ENCODE measurements at places on chromosomes 12 and 14.

GRCh38 chr14:99841436-99842071 lies 48.3 kb downstream of the EML1 start:
- no peak for DNase-seq

DNA sequence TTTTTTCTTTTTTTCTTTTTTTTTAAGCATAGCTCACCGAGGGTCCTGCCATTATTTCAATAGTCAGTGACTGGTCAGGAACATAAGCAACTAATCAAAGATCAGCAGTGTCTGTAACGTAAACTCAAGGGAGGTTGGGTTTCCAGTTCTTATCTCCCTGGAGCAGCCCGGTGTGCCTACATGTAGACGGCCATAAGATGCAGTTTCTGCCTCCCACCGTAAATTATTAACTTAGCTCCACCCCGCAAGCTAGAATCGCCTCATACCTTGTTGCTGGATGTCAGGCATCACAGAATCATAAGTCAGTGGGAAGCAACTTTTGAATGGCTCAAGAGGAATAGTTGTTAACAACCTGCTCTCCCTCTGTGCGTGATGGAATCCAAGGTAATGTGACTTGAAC lies at the start of gene MYO1H:
MYO1H (plus strand) TSS at position 312 of the 400 bp plus-strand sequence; CDS start at position 373, 61 bp downstream.
- no peak for DNase-seq

DNA sequence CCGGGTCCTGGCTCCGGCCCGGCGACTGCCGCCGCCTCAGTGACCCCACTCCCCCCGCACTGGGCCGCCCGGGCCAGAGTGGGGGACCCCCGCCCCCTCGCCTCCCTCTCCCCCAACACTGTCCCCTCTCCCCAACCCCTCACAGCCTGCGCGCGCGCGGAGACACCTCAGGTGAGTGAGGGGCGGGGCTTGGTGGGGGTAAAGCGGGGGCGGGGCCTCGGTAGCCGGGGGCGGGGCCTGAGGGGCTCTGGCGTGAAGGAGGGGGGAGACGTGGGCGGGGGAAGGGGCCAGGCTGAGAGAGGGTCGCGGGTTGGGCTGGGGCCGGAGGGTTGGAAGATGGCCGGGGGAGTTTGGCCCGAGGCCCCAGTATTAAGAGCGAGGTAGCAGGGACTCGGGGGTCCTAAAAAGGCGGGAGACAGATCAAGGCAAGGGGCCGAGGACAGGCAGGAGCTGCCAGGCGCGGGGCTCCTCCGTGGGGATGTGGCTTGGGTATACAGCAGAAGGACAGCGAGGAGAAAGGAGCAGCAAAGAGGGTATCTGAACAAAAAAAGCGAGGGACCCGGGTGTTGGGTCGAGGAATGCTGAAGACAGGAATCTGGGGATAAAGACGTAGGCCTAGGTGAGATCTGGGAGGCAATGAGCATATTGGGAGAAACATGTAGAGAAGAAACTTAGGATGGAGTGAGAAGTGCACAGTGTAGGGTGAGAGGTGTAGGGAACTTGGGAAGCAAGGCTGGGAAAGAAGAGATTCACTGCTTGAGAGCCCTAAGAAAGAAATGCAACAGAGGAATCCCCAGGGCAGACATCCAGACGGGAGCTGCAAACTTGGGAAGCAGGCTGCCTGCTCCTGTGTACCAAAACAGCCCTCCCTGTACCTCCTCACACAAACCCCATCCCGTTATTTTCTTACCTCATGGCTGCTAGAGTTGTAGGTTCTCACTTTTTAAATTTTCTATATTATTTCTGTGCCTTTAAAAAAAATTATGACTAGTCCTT lies 10.8 kb downstream of the SUOX start:
- peak; percentile 33 for DNase-seq

DNA sequence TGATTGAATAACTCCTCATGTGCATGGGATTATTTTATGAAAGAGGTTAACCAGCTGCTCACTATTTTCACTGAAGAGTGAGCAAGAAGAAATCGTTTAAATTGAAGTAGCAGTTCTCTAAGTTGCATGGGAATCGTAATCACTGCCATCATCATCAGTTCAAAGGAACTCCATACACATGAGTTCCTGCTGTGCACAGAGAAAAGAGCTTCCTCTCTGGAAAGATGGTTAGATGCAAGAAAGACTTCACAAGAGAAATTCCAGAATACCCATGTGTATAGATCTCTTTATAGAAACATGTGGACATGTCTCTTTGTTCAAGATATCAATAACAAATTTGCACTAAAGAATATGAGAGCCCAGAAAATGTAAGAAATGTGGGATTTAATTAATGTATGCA lies 291.3 kb downstream of the PDZRN4 start:
- no peak for DNase-seq

- no peak for DNase-seq
These were observed 1.1 kb upstream of the HAL start for GRCh38 chr12:95997276-95997675.

GRCh38 chr12:119803381-119803791 lies 73.7 kb downstream of the CIT start:
- no peak for DNase-seq

DNA sequence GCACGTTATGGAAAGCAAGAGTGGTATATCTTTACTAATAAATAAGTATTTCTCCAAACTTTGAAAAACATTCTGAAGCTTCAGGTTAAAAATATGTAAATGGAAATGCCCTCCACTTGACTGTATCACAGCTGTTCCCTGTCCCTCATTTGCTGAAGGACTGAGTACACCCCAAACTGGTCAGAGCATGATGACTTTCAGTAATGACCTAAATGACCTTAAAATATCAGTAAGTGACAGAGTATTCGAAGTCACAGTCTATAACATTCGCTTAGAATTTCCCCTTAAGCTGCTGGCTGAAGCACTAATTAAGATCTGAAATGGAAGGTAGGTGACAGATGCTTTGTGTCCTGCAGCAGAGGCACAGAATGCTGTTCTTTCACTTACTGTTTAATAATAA lies 191.5 kb downstream of the RGS6 start:
- no peak for DNase-seq

DNA sequence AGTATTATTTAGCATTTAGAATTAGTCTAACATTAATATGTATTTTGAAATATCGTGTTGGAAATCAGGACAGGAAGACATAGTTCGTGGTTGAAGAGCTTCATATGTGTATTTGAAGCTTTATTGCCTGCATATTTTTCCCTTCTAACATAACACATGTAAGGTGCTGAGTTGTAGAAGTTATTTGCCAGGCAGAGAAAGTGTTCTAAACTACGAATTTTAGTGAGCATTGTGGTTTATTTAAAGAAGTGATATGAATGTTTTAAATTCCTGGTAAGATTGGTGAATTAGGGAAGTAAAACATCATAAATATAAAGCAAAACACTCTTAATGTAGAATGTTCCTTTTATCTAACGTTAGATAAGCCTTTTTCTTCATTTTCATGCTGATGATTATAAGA lies 2.5 kb downstream of the RASSF3 start:
- DNase-seq, result no peak
